T-cell (primary cell): ENCODE measurements at places on chromosomes 16 and 17.

GRCh38 chr17:57471868-57472368 is 215.6 kb downstream of the MSI2 start:
- no peak for DNase-seq

DNA sequence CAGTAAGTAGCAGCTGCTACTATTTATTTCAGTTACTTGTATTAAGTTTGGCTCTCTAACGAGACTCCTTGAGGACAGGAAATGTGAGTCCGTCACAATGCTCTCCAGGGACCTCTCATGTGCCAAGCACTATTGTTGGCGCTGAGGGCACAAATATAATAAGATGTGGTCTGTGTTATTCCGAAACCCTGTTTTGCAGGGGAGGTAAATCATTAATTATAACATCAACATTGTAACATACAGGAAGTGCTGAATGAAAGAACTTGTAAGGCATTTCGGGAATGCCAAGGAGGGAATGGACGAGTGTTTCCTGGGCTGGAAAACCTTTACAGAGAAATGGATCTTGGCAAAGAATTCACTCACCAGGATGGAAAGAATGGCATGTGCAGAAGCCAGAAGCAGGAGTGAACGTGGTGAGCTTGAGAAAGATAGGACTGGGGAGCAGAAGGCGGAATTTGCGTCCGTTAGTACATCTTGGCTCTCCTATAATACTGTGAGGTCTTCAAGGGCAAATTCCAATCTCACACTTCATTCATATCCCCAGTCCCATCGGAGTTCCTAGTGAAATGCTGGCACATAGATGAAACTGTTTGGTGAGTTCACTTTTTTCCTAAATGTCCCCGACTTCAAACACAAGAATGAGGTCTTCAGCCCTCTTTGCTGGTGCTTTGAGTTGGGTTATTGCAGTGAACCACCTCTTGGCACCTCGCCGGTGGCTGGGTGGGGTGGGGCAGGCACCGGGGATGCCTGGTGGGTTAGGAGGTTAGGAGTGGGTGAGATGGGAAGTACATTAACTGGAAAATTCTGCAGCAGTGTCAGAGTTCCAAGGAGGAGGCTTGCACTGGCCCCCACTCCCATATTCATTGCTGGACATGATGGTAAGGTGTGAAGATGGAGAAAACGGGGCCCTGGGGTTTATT is 11.5 kb downstream of the TAC4 start:
- DNase-seq, result no peak

DNA sequence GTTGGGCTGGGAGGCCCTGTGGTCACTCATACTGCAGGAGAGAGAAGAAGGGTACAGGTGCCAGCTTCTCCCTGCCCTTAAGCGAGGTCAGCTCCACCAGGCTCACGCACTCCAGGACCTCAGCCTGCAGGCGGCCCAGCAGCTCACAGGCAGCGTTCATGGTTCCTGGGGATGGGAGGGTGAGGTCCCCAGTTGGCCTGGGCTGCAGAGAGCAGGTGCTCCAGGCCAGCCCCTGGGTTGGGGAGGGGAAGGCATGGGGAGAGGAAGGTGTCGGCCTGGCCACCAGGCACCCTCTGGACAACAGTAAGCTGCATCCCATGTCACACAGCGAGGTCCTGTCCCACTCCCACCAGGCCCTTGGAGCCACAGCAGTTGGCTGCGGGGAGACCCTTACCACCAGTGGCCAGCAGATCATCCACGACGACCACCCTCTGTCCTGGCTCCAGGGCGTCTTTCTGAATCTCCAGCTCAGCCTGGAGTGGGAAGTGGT is 2.0 kb downstream of the APRT start:
- no peak for DNase-seq

DNA sequence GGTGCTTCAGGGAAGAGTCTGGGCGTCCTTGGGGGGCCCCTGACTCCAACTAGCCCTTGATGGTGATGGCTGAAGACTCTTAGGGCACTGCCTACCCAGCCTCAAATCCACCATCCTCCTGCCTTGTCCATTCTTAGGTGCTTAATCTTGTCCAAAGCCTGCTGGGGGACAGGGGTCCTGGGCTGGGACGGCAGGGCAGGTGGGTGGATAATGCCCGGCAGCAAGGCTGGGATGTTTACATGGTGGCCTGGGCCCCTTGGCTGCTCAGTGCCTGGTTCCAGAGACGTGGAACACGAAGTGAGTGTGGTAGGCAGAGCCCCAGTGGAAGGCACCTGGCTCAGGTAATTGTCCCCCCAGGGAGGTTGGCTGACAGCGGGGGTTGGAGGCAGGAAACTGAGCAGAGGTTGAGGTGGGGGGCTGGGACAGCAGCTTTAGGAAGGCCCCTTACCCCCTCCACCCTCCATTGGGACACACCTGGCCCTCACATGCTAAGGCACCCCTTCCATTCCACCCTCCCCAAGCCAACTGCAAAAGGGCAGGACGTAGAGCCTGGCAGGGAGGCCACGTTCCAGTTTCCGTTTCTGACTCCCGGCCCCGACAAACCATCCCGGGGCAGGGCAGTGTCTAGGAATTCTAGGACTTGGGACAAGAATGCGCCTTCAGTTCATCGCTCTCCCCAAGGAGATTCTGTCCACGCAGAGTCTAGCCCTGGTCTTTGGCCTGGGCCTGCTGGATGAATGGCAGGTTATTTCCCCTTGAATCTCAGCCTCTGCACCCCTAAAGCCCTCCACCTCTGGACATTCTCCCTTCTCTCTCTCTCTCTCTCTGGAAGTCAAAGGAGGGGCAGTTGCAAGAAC is 1.9 kb downstream of the FOXJ1 start:
- no peak for DNase-seq

GRCh38 chr16:85105475-85105874 is 6.8 kb downstream of the CIBAR2 start:
- DNase-seq, result no peak

DNA sequence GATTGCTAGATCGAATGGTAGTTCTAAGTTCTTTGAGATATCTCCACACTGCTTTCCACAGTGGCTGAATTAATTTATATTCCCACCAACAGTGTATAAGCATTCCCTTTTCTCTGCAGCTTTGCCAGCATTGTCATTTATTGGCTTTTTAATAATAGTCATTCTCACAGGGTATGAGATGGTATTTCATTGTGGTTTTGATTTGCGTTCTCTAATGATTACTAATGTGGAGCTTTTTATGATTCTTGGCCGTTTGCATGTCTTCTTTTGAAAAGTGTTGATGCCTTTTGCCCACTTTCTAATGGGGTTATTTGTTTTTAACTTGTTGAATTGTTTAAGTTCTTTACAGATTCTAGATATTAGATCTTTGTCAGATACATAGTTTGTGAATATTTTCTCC is 36.5 kb upstream of the BCAS3 start:
- no peak for DNase-seq

DNA sequence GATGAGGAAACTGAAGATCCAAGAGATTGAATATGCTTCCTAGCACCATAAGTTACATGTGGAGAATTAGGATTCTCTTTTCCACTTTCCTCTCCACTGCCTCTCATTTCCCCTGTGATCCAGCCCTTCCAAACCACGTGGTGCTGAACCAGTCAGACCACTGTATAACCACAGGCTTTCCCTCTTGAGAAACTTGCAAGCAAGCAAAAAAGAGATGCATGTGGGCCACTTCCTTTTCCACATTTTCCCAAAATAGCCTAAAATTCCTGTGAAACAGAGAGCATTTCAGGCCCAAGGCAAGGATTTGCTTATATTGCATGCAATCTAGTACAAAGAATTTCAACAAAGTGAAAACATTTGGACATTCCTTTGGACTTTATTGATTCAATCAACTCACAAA is 59.3 kb upstream of the KSR1 start:
- no peak for DNase-seq

GRCh38 chr17:57475796-57476195 is 219.5 kb downstream of the MSI2 start:
- DNase-seq, result no peak

DNA sequence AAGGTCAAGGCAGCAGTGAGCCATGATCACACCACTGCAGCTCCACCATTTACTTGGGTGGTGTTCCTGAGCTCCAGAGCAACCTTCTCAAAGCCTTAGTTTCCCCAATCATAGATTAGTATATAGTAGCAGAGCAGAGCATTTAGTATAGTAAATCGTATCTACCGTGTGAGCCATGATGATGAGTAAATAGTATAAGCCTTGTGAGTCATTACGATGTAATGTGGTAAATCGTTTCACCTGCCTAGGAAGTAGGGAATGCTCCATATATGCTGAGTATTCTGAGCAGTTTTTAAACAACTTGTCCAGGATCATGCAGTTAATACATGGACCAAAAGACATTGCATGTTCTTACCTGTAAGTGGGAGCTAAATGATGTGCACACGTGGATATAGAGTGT is 66.4 kb downstream of the SCNN1B start:
- no peak for DNase-seq

DNA sequence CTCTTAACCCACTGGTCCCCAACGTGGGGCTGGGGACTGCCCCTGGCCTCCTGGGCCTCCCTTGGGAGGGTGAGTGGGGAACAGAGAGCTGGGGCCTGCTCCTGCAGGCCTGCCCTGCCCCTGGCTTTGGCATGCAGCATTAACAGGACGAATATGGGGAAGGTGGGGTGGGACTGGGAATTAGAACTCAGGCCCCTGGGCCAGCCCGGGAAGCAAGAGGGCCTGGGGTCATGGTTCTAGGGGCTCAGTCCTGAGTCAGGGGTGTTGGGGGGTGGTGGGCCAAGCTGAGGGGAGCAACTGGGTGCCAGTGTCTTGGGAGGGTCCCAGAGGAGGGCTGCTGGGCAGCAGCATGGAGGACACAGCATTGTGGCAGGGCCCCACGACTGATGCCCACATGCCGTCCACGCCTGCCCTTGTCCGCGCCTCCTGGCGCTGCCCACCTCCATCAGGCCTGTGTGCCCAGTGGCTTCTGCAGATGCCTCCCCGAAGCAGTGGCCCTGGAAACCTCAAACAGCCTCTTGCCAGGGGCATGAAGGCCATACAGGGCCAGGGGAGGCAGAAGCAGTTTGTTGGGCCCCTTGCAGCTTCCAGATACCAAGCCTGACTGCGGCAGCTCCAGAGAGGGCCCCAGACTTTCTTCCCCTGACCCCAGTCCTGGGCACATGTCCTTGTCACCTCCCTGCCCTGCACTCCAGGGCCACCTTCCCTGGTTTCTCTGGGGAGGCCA is 4.8 kb downstream of the MAP2K3 start:
- DNase-seq, result no peak

DNA sequence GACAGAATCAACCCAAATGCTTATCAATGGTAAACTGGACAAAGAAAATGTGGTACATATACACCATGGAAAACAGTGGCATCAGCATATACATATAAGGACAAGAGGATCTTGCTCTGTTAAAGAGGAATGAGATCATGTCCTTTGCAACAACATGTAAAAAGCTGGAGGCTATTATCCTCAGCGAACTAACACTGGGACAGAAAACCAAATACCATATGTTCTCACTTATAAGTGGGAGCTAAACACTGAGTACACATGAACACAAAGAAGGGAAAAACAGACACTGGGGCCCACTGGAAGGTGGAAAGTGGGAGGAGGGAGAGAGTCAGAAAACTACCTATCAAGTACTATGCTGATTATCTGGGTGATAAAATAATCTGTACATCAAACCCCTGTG is 447.3 kb upstream of the MAF start:
- no peak for DNase-seq

DNA sequence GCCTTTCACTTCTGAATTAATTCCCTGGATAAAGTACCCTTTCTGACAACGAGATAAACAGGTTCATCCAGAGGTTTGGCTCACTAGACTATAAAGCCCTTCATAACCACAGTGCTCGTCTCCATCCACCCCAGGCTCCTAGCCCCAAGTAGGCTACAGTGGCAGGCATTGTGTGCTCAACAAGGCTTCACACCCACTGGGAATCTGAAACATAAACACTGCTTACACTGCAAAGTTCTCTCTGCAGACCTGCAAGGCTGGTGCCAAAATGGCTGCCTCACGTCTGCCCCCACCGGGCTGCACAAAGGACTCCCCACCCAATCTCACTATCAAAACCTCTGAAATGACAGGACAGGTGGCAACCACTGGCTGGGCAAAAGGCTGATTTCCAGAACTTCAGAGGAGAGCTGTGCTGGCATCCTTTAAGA is 5.1 kb upstream of the HLF start:
- no peak for DNase-seq

- DNase-seq, result no peak
Observed at GRCh38 chr16:57611706-57612105, 16.7 kb upstream of the ADGRG1 start.

GRCh38 chr17:61314368-61315078 is 85.1 kb upstream of the TBX2 start:
- DNase-seq, result no peak

DNA sequence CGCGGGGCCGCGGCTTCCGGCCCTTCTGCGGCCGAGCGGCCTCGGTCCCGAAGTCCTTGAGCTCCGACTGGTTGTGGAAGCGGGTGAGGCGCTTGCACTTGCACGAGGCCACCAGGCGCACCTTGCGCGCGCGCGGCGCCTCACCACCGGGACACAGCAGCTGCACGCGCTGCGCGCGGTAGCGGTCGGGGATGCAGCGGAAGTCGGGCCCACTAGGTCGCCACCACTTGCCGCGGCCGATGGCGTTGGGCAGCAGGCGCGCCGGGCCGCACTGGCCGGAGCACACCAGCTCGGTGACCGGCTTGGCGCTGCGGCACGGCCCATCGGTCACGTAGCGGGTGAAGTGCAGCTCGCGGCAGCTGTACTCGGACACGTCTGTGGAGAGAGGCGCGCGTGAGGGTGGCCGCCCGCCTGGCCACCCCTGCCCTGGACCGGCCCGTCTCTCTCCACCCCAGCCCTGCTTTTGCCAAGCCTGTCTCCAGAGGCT is 3.2 kb downstream of the SOST start:
- DNase-seq, result no peak

DNA sequence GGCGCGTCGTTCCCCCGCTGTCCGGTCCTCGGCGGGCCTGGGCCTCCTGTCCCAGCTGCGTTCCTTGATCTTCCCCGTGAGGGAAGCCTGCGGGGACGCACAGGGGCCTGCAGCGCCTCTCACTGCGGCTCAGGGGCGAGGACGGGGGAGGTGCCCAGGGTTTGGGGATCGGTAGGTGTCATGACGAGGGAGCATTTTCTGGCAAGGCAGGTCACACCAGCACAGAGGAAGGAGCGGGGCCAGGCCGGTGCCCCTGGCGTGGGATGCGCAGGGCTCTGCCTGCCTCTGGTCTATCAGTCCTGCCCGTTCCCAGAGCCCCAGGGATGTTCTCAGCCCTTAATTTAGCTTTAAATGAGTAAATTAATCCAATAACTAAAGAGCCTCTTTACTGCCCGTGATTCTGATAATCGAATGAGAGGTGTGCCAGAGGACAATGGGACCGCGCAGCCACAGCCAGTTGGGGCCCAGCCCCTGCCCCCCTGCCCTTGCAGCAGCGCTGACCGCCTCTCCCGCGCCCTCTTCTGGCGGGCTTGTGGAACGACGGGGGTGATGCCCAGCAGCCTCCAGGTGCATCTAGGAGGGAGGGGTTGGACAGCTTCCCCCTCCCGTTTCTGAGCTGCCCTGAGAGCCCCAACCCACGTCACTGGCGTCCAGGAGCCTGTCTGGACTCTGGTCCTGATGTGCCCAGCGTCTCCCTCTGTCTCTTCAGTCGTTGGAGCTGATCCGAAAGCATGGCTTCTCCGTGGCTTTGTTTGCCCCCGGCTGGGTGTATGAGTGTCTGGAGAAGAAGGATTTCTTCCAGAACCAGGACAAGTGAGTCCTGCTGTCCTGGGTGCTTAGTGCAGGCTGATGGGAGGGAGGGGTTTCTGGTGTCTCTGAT is 7.9 kb downstream of the ENGASE start:
- peak; percentile 40 for DNase-seq

- no peak for DNase-seq
Observed at GRCh38 chr16:69481901-69482341, 57.5 kb downstream of the CYB5B start.
